NCI-H2107 (cell line): ENCODE measurements at places on chromosomes 5 and 9.

DNA sequence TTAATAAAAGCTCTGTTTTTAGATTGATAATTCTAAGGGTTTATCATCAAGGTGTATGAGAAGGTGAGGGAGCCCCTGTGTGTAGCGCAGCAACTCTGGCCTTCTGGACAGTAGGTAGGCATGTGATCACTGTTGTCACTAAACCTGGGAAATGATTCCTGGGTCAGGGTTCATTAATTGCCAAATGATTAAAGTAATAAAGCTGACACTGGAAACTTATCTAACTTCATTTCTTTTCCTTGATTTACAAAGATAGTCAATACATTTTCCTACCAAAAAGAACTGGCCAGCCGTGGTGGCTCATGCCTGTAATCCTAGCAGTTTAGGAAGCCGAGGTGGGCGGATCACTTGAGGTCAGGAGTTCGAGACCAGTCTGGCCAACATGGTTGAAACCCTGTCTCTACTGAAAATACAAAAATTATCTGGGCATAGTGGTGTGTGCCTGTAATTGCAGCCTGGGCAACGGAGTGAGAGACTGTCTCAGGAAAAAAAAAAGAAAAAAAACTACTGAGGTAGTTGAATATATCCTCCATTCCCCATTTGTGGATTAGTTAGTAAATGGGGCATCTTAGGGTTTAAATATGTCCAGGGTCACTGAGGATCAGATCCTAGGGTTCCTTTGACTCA lies 2.4 kb downstream of the EHMT1 start:
- DNase-seq = no peak

- DNase-seq = no peak
These were observed 110.5 kb downstream of the ADAMTS12 start for GRCh38 chr5:33781286-33781685.

GRCh38 chr9:19935422-19935821 lies 146.6 kb upstream of the SLC24A2 start:
- DNase-seq = no peak

DNA sequence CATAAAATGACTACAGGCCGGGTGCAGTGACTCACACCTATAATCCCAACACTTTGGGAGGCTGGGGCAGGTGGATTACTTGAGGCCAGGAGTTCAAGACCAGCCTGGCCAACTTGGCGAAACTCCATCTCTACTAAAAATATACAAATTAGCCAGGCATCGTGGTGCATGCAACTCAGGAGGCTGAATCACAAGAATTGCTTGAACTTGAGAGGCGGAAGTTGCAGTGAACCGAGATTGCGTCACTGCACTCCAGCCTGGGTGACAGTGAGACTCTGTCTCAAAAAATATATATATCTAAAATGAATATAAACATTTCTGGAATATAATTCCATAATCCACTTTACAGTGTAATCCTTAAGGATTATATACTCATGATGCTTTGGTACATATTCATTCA lies 66.5 kb downstream of the TEX10 start:
- no peak for DNase-seq

GRCh38 chr5:173848986-173849596 lies 39.1 kb upstream of the CPEB4 start:
- DNase-seq = no peak

DNA sequence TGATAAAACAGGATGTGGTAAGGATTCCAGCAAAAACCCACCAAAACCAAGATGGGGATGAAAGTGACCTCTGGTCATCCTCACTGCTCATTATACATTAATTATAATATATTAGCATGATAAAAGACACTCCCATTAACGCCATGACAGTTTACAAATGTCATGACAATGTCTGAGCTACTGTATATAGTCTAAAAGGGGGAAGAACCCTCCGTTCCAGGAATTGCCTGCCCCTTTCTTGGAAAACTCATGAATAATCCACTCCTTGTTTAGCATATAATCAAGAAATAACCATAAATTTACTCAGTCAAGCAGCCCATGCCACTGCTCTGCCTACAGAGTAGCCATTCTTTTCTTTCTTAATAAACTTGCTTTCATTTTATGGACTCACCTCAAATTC lies 96.4 kb upstream of the VLDLR start:
- no peak for DNase-seq

DNA sequence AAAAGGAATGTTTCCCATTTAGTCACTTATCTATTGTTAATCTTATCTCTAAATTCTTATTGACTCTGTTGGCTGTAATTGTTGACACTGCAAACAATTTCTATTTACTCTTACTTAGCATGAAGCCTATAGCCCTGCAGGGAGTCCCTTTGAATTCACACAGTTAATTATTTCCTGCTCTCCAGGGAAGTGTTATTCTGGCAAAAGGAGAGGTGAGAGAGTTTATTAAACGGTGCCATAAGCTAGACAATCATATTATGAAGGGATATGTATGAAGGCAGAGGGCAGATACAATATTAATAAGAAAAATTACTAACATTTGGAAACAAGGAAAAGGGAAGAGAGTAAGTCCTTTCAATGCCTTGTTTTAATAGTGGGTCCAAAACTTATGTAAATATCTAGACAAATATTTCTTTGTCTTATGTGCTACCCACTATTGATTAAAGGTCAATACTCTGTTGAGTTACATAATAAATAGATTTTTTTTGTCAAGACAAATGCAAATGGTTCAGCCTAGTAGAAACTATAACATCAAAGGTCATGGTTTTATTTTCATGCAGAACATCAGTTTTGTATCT lies 107.1 kb downstream of the CDH18 start:
- no peak for DNase-seq

- no peak for DNase-seq
These were observed 105.0 kb upstream of the PRSS3 start for GRCh38 chr9:33690143-33690933.

DNA sequence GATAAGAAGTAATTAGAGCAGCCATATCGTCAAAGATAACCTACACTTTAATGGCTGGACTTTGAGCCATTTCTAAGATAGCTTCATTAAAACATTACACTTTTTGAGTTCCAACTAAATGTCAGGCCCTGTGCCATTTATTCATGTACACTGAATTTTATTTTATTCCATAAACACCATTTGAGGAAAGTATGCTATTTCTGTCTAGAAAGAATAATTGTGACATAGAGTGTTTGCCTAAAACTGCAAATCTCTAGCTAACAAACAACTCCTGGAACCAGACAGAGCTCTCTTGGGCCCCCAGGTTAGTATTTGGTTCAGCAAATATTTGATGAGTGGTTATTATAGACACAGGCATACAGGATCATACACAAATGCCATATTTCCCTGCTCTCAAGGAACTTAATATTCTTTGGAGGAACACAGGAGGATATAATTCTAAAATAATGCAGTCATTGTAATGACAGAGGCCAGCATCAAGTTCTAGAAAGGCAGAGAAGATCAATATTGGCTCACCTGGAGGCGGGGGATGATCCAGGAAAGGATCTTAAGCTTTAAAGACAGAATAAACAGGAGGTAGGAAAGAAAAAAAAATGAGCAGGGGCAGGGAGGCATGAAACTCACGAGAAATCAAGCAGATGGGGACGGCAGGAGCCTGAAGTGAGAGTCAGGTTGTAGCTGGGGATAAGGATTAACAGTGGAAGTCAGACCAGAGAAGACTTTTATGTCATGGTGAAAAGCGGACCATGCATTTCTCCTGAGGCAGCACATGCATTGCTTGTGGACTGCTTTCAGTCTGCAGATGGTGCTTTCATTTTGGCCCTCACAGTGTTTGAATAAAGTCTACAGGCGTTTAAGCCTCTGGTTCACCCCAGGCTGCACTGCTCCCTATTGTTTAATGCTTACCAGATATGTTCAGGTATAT lies 127.7 kb downstream of the GCNT1 start:
- no peak for DNase-seq

GRCh38 chr5:180783340-180784052 lies 19.1 kb downstream of the MGAT1 start:
- DNase-seq = no peak

- DNase-seq = no peak
These were observed 49.0 kb downstream of the SGCD start for GRCh38 chr5:156375895-156376495.

GRCh38 chr9:106066940-106067524 lies 372.7 kb downstream of the TMEM38B start:
- no peak for DNase-seq

- DNase-seq = no peak
These were observed 99.1 kb downstream of the FBXO38 start for GRCh38 chr5:148482697-148483462.

DNA sequence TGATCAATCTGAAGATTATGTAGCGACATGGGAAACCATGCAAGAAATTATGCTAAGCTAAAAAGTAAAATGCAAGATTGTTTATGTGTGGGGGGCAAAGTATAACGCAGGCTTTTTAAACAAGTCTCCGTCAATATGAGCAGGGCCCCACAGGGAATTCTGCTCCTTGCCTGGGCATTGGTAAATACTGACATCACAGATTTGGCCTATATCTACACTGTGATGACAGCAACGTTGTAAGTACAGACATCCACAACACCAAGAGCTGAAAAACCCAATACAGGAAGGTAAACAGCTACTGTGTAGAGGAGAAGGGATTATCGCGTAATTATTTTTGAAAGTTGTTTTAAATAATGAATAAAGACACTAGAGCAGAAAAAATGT lies 74.5 kb upstream of the SLC25A51 start:
- DNase-seq = no peak

DNA sequence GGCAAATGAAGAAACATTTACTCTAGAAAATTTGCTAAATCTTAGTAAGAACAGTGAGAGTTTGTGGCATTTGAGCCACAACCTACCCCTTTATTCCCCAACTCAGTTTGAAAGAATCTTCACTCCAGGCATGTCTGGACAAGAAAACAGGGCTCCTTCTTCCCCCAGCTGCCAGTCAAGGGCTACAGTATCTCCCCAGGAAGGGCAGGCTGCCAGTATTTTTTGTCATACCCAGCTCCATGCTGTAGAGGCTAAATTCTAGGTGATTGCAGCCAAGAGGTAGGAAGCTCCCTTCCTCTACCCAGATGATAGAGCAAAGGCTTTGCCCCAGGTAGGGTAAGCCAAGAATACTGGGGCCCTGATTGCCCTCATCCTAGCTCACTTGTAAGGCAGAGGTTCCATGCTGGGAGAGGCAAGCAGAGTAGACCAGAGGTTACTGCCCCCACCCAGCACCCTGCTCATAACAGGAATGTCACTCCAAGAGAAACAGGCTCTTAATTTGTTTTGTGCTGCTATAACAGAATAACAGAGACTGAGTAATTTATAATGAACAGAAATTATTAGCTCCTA lies 20.0 kb upstream of the GRPEL2 start:
- no peak for DNase-seq

GRCh38 chr9:22354699-22355384 lies 91.8 kb upstream of the DMRTA1 start:
- no peak for DNase-seq

DNA sequence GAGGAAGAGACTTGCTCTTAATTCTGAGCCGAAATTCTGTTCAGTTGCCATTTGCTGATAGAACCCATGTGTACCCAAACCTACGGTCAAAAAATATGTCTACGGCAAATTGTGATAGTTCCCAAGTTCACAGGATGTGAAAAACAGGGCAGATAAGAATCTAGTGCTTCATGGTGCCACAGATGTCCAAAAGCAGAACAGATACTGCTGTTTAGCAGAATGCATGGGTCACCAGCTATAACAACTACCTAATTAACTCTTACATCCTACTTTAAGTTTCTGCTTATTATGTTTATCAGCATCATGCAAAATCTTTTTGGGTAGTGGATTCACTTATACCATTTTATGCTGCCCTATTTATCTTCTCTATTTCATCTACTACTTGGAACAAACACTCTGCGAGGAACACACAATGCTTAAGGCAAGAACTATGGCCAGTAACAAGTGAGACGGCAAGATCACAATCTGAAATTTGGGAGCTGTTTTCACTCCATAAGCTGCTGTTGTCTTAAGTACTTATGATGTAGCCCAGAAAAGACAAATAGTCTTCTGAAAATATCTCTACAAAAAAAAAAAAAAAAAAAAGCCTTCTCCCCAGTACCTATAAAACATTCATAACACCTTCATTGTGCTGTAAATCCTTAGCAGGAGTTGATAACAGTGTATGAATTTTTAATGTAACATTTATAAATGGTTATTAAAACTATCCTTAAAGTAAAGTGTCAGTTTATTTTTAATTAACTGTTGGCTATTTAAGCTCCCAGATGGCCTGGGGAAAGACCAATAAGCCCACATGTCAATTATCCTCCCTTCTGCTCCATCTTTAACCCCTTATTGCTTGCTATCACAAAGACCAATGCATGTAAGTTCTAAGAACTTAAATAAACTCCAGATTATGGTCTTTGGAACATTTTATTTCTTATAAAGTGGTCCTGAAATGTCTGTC lies 232.3 kb downstream of the TLR4 start:
- no peak for DNase-seq

GRCh38 chr9:131264231-131264630 lies 12.1 kb downstream of the FAM78A start:
- no peak for DNase-seq

DNA sequence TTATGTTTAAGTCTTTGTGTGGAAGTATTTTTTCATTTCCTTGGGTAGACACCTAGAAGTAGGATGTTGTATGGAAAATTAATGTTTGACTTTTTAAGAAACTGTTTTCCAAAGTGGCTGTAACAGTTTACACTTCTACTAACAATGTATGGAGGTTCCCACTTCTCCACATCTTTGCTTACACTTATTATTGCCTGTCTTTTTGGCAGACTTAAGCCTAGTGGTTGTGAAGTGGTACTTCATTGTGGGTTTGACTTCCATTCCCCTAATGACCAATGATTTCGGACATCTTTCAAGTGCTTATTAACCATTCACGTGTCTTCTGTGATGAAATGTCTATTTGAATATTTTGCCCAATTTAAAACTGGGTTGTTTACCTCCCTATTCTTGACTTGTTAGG lies 91.5 kb upstream of the CDKN2B start:
- DNase-seq = no peak

GRCh38 chr9:77211561-77211960 lies 34.2 kb downstream of the VPS13A start:
- no peak for DNase-seq

DNA sequence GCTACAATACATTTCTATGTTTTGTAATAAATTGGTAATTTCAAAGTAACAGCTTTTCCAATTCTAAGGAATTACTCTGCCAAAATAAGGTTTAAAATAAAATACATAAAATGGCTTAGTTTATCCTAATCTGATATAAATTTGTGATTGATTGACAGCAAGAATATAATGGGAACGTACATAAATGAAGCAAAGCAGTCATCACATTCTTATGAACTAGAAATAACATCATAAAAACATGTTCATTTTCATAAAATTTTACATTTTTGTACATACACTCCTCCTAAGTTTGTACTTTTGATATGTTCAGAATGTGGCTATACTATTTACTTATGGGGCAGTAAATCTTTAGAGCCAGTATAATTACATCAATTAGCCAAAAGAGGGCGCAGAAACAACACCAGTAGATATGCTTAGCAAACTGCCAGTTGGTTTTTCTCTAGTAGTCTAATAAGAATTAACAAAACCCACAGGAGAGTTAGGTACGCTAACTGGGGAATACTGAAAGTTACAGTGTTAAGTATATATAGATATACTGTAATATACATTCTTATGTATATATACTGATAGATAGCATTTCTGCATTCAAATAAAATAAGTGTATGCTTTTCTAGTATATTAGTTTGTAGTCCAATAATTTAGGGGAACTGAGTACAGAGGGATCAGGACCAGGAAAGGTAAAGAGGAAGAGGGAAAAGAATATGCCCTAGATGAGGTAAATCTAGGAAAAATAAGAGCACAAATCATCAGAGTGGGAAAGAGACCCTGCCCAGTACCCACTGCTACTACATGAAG lies 76.8 kb downstream of the ZDHHC21 start:
- no peak for DNase-seq
